ENCODE measurements at places on chromosomes 16 and 17.
A peak's percentile ranks its signal among the peaks of the same experiment; 100 is the strongest.

GRCh38 chr17:30831257-30831656 is 509 bp upstream of the ATAD5 start:
- DNase-seq, result peak; percentile 23

- DNase-seq, result no peak
These were observed 6.1 kb downstream of the GNAO1 start for GRCh38 chr16:56197192-56197992.

DNA sequence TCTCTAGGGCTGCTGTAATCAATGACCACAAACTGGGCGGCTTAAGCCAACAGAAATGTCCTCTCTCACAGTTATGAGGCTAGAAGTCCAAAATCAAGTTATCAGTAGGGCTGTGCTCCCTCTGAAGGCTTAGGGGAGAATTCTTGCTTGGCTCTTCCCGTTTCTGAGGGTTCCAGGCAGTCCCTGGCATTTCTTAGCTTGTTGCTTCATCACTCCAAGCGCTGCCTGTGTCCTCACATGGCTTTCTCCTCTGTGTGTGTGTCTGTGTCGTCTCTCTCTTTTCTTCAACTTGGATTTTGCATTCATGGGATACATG is 13.7 kb upstream of the CDC42EP4 start:
- DNase-seq, result peak; percentile 90

DNA sequence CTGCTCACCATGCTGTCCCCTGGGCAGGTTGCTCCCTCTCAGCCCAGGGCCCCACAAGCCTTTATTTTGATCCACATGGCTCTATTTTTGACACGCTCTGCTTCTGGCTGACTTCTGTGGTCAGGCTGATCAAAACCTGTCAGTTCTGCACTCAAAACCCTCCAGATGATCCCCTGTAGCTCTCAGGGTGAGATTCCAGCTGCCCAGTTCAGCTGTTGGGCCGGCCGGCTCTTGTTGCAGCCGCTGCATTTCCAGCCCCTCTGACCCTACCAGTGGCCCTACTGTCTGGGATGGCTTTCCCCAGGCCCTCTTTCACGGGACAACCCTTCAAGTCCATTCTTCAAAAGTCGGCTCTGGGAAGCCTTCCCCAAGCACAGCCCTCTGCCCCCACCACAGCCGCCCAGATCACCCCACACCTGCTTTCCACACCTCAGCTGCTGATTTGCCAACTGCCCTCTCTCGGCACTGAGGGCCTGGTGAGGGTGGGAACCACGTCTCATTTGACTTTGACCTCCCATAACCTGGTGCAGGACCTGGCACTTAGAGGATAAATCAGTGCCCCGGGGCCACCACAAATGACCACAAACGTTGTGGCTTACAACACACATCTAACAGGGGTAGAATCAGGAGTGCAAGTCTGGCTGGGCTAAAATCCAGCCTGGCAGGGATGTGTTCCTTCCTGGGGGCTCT is 16.3 kb upstream of the CACNG4 start:
- DNase-seq, result no peak

- DNase-seq, result no peak
These were observed 4.3 kb downstream of the CETP start for GRCh38 chr16:56966093-56966475.

DNA sequence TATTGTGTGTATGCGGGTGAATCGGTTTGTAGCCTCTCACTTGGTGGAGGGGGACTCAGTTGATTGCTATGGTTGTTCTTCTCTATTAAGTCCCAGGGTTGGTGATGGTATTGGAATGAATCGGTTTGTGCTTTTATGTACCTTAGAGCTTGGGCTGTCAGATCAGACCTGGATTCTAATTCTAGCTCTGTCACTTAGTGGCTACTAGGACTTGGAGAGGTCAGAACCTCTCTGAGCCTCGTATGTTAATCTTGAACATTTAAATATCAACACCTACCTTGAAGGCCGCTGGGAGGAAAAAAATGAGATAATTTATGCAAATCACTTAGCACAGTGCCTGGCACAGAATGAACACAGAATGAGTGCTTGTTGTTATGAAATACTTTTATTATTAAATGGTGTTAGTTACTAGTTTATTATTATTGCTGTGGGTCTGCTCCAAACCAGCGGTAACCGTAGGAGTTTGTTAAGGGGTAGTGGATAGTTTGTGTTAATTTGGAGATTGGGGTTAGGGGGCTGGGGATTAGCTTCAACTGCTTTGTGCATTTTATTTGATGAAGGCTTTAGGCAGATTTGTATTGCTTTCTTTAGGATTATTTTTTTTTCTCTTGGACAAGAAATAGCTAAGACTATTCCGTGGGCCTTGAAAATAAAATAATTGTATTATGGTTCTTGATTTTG is 3.5 kb downstream of the KDM6B start:
- DNase-seq, result no peak

DNA sequence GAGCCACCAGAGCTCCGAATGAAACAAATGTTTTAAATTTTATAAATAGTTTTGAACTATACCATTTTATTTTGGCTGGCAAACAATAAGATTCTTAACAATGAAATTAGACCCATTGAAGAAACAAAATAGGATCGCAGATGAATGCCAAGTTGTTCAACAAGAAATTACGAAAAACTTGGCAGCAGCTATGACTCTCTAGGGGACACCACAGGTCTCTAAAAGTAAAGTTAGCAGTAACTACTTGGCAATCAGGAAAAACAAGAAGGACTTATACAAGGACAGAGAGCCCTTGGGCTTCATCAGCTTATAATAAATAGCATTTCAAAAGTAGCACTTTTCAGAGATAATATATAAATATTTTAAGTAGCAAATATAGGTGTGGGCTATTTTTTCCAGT is 603.8 kb upstream of the PSMD7 start:
- no peak for DNase-seq

GRCh38 chr17:42773290-42774035 is at the start of gene VPS25:
TSS of gene VPS25 (plus strand) at chr17:42773449. CDS start at chr17:42773476, 27 bp downstream.
- peak; percentile 87 for DNase-seq

GRCh38 chr17:82917699-82918345 is 78.0 kb upstream of the ZNF750 start:
- no peak for DNase-seq

- DNase-seq, result peak; percentile 79
These were observed 154.8 kb upstream of the FOXF1 start for GRCh38 chr16:86355531-86355930.

DNA sequence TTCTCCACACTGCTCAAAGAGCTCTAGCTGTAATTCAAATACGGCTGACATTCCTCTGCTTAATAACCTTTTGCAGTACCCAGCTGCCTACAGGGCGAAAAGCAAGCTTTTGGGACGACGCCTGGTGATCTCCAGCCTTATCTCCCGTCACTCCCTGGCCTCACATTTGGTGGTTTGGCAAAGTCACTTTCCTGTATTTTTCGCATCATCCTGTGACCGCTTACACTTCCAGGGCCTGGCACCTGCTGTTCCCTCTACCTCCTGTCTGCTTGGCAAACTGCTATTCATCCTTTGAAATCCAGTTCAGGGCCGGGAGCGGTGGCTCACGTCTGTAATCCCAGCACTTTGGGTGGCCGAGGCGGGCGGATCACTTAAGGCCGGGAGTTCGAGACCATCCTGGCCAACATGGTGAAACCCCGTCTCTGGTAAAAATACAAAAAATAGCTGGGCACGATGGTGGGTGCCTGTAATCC is 2.7 kb upstream of the BHLHA9 start:
- no peak for DNase-seq
